ENCODE measurements at places on chromosomes 13 and 19.

DNA sequence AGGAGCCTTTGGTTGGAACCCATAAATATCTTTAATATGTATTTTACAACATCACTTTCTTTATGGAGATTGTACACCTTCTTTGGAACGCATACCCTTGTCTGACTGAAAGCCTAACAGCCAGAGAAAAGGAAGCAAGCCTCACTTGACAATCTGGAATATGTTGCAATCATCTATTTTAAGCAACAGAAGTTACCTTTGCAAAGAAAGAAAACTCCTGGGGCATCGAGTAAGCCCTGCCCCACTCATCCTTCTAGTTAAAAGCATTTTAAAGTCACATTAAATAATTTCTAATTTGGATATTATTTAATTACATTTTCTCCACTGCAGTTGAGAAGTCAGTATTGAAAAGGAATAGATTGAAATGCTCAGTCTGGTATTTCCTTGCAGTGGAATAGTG lies 542.7 kb downstream of the MYO16 start:
- DNase-seq = no peak

DNA sequence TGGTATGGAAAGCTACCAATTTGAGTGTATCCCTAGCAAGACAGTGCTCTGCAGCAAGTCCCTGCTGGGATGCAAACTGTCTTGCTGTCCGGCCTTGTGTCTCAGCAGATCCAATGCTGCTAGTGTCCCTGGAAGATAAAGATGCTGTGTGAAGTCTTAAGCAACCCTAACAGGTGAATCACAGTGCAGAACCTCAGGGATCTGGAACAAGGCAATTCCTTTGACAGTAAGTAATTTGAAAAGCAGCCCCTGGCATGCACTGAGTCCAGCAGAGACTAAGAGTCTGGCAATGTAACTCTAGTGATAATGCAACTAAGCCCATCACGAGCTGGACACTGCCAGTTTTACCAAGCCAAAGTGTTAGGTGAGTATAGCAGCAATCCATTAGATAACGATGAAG lies 1.7 kb upstream of the UCHL3 start:
- DNase-seq = no peak

GRCh38 chr19:48023518-48023917 lies 20.4 kb downstream of the CABP5 start:
- no peak for DNase-seq

DNA sequence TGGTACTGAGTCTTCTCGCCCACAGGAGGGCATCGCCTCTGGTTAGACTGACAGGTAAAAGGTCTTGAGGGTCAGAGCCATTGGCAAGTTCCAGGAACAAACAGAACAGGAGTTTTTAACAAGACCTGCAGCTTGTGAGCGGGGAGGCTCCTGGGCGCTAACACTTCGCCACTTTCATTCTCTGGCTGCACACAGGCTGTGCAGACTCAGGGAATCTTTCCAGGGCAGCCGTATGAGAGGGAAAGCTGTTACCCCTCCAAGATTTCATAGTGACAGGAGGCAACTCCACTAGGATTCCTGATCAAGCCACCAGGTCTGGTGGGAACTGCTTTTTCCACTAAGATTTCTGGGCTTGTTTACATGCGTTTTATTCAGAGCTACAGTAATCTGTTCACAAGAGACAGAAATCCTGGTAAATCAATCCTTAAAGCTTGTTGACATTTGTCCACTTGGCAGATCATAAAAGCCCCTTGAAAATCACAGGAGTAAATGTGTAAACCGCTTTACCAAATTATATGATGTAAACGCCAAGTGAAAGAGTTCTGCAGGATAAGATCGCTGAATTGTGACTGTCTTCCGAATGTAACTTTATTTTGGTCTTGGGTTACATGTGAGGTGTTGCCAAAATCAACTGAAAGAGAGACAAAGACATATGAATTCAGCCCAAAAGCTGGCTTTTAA lies 190.6 kb downstream of the MZT1 start:
- no peak for DNase-seq

Data from retinal pigment epithelial cell (primary cell).